ENCODE measurements at places on chromosomes 7 and 10. TPM values are rescaled to one million over a fixed set of nuclear protein-coding genes. Genes with fewer than 3 reads are reported as not detected.

GRCh38 chr7:87574630-87575029 is 26.1 kb downstream of the ABCB1 start:
- no peak for DNase-seq

- no peak for DNase-seq
Measured at GRCh38 chr7:42233171-42233570, 3.8 kb downstream of the GLI3 start.

DNA sequence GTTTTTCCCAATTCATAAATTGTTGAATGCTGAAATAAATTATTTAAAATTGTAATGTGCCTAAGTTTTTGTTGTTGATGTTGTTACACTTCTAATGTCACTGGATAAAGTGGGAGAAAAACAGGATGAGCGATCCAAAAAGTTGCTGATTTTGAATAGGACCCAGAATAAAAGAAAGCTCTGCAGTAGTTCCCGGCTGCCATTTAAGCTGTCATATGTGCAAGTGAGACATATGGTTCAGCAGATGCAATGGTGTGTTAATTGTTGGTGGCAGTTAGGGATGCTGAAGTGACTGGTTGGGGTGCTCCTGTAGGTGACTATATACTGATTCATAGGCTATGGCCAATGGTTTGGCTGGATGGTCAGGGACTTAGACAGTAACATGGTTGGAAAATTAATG is 1517.4 kb upstream of the LRRTM3 start:
- DNase-seq: no peak

GRCh38 chr10:27747096-27747451 is 1.5 kb upstream of the MKX start:
- DNase-seq: no peak

DNA sequence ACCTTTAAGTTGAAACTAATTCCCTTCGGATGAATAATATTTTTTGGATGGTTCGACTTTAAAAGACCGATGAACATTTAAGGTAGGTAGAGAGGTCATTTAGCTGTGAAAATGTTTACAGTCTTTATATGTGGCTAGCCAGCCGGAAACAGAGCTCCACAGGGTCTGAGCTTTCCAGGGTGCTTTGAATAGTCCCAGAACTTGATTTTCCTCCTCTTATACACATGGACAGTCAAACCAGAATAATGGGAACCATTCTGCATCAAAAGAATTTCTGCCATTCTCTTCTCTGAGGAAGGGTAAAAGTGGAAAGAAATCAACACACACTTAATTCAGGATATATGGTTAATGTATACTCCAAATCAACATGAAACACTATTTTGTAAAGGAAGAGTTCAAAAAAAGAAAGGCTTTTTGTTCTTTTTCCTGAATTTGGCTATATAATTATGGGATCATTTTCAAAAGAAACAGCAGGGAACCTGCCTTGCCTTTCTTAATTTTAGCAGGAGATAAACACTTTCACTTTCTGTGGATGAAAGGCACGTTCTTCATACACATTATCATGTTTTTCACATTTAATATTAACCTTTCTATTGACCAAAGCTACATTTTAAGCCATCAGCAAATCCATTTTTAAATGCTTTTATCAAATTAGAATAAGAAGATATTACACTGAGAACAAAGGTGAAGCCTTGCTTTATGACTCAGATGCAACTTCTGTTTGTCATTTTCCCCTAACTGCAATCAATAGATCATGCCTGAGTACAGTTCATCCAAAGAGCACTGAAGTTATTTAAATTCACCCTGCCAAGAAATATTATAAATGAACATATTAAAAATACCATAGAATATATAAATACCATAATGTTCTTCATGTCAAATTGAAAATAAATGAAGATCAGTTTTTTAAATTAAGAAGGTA is 307.3 kb downstream of the THSD7A start:
- no peak for DNase-seq

DNA sequence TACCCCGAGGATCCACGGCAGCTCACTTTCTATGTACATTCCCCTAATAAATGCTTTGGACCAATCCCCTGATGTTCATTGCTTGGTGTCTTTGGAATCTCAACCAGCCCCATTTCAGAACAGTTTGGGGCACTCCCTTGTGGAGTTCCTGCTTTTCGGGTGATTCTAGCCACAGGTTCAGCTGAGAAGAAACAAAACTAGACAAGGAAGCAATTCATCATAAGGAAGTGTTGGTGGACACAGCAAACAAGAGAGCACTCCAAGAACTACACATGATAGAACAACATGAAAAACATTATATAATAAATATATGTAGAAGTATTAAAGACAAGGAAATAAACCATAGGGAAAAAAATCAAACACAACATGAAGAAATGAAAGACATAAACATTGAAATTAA is 6.0 kb upstream of the CCDC136 start:
- DNase-seq: no peak

- peak; percentile 55 for DNase-seq
Measured at GRCh38 chr7:128427289-128427891, 17.6 kb upstream of the IMPDH1 start.

DNA sequence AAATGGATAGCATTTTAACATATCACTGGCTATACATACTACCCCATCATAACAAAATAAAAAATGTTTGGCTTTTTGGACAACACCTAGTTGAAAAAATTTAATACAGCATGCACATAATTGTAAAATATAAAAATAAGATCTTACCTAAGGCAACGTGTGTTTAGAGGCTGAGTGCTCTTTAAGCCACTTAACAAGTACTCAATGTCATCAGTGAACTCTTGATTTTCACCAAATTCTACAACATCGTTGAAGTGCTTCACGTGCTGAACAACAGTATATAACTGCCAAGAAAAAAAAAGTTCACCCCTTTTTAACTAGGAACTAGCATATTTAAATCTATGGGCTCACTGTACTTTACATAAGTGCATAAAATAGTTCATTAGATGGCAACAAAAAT is 49.5 kb downstream of the WAPL start:
- DNase-seq: no peak

GRCh38 chr7:69862413-69863064 is 264.3 kb downstream of the AUTS2 start:
- DNase-seq: no peak

DNA sequence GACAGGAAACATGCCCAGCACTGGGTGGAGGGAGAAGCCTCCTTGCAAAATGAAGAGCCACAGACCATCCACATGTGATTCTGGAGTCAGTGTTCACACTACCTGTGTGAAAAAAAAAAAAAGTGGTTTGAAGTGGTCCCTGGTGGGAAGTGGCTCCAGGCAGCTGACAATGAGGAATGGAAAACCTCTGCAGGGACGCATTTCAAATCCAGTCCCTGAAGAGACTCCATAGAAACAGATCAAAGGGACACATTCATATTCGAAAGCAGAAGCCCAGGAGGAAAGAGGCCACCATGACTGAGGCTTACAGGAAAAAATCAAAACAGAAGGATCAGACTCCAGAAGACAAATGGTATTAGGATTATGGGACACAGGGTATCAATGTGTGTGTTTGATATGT is 11.5 kb upstream of the TCERG1L start:
- DNase-seq: no peak

DNA sequence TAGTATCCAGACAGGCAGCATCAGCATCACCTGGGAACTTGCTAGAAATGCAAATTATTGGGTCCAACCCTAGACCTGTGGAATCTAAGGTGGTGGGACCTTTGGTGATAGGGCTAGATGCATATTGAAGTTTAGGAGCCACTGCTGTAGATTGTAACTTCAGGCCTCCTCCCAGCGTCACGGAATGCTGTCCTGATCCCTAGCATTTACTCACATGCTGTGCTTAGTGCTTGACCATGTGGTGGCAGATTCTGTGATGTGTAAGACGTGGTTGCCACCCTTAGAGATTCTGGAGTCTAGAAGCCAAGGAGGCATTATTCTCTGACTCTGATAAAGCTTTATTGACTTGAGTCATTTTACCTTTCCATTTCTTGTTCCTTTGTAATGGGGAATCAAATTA is 13.5 kb downstream of the AHR start:
- no peak for DNase-seq

GRCh38 chr7:95694334-95694733 is 78.0 kb upstream of the DYNC1I1 start:
- no peak for DNase-seq

The FAM200A gene
- 6.3 TPM for total RNA-seq

The HOXA1 gene
- total RNA-seq: not detected

The HOXA4 gene
- not detected for total RNA-seq

The SPDYE1 gene
- not detected for total RNA-seq

The SPAM1 gene
- total RNA-seq: not detected

The PAPOLB gene
- 0.25 TPM for total RNA-seq

The RAB19 gene
- total RNA-seq: 0.31 TPM

The SLIT1 gene
- 0.09 TPM for total RNA-seq

The PRDX3 gene
- total RNA-seq: 150 TPM

The PRSS58 gene
- total RNA-seq: not detected

The GIMAP6 gene
- total RNA-seq: 0.38 TPM

The NDUFB2 gene
- total RNA-seq: 329 TPM
